Uterine smooth muscle cell (primary cell): ENCODE measurements at places on chromosomes 1 and 21. TPM values are rescaled to one million over a fixed set of nuclear protein-coding genes. Genes with fewer than 3 reads are reported as not detected.

LCE2A gene
- total RNA-seq, result 0.25 and 2.2 TPM in 2 replicates

TRIM33 gene
- 28.9 and 30.6 TPM in 2 replicates for total RNA-seq

COL11A1 gene
- total RNA-seq, result 121 and 214 TPM in 2 replicates

RHEX gene
- total RNA-seq, result not detected in 2 replicates

CAMTA1 gene
- total RNA-seq, result 58.1 and 60.2 TPM in 2 replicates
